D721Med (cell line): ENCODE measurements at places on chromosomes 11 and 22.
A peak's percentile ranks its signal among the peaks of the same experiment; 100 is the strongest.

DNA sequence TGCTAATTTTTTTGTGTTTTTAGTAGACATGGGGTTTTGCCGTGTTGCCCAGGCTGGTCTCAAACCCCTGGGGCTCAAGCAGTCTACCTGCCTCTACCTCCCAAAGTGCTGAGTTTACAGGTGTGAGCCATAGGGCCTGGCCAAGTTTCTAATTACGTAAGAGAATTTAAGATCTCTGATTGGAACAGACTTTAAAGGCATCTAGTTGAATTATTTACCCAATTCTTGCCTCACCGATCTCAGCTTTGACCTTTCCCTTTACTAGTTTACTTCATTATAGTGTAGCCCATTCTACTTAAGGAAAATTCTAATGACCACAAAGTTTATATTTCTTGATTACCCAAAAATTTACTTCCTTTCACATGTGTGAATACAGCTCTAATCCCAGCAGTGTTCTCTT, 81.6 kb downstream of the YAP1 start:
- no peak for DNase-seq

- no peak for DNase-seq
These were observed 22.4 kb downstream of the RPL3 start for GRCh38 chr22:39296981-39297489.

DNA sequence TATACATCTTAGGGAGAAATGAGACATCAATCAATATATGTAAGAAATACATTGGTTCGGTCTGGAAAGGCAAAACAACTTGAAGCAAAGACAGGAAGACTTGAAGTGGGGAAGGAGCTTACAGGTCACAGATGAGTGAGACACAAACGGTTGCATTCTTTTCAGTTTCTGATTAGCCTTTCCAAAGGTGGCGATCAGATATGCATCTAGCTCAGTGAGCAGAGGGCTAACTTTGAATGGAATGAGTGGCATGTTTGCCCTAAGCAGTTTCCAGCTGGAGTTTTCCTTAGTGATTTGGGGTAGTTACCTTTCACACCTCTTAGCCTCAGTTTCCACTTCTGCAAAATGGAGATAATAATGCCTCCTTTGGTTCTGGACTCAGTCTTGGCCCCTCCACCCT, 15.8 kb downstream of the LHFPL7 start:
- no peak for DNase-seq

- DNase-seq, result no peak
These were observed 101.2 kb downstream of the TRPC6 start for GRCh38 chr11:101482556-101483124.

- DNase-seq, result no peak
These were observed 1403.4 kb upstream of the TENM4 start for GRCh38 chr11:80844110-80844819.

- DNase-seq, result no peak
These were observed 114.7 kb downstream of the RBFOX2 start for GRCh38 chr22:35913925-35914324.

DNA sequence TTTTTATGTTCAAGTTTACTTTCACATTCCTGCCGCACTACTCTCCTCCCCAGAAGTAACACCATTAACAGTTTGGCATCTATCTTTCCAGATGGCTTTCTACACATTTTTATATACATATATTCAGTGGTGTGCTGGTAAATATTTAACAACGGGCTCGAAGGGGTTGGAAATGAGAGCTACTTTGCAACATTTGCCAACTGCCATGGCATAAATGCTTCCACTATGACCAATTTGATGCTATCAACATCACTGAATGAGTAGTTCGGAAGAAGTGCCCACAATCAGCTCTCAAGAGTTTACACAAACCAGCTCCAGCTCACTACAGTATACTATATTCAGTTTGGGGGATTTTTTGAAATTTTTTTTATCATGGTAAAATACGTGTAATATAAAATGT, 55.2 kb downstream of the RELT start:
- no peak for DNase-seq

DNA sequence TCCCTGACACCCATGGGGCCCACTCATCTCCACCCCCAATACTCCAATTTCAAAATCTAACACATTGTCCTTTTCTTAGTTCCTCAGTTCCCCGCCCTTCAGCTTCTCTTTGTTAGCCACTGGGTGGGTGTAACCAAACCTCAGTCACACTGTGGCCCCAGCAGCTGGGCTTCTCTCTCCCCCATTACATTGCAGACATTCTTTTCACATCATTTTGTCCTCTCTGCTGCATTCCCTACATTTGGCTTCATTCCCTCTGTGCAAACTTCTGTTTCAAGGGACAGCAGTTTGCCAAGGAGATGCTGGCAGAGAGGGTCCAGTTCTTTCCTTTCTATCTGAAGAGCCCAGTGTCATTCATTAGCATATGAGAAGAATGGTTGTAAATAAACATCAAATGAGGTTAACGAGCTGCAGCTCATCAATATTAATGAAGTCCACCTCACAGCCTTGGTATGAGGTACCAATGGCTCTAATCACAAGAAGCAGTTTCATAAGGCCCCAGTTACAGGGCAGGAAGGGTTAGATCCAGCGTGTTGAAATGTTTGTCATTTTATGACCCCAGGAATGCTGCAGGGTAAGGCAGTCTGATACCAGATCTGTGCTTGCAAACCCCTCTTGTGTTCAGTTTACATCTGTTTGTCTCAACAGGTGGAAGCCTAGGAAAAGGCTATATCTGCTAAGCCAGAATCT, 72.3 kb downstream of the ARFGAP2 start:
- no peak for DNase-seq

DNA sequence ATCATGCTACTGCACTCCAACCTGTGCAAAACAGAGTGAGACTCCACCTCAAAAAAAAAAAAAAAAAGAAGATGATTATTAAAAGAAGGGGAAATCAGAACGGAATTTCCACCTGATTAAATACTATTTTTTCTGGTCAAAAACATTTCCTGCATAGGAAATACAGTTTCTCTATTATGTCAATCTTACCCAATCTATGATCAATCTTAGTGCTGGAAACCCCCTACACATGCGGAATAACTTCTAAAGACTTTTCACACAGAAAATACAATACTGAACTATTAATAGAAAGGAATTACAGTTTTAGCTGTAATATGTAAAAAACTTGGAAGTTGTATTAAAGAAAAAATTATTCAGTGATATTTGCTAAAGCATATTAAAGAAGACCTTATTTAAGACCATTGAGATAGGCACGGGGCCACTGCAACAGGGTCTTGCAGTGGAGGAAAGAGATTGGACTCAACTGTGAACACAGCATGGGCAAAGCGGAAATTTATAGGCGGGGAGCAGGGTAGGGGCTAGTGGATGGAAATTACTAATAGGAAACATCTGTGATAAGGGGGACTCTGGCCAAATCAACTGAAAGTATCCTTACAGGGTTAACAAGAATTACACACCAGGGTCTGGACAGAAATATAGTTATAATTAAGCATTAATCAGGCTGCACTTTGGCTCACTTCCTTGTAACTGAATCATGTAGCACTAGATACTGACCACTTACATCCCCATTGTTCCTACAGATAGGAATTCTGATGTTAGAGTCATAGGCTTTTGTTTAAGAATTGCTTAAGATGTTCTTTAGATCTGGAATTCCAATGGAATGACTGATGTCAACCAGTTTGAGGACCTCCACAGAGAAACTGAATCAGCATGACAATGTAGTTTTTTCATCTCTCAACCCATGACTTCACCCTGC, 411.5 kb upstream of the DDI1 start:
- DNase-seq, result no peak

GRCh38 chr11:75667831-75668450, 897 bp downstream of the MAP6 start:
- peak; percentile 78 for DNase-seq

DNA sequence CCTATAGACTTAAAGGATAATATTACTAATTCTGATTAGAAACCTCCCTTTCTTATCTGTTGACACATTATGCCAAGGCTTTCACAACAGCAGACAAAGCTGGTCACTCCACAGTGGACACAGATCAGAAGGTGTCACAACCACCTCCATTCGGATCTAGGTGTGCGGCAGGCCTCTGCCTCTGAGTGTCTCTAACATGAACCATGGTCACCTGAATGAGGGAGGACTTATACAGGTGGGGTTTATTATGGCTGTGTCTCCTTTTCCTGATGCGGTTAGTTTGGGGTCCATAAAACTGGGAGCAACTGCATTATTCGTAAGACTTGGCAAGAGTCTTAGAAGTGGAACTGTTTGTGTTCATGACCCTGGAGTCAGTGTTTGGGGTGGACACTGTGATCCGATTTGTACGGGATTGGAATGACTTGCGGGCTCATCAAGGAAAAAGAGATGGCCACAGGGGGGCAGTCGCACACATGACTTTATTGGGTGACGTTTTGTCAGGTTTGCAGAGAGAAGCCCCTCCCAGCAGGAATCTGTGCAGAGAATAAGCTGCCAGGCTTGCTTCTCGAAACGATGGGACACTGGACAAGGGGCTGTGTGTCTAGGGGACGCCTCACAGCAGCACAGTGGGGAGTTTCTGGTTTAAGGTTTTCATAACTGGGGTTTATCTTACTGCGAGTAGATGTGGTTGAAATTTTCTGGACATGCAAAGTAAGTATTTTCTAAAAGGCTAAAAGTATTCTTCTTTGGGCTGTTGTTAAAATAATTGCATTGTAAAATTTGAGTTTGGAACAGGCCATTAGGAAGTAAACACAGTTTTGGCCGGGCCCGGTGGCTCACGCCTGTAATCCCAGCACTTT, 90.6 kb downstream of the GAB4 start:
- peak; percentile 32 for DNase-seq

- DNase-seq, result no peak
These were observed 19.6 kb downstream of the MYRF start for GRCh38 chr11:61771985-61772455.

DNA sequence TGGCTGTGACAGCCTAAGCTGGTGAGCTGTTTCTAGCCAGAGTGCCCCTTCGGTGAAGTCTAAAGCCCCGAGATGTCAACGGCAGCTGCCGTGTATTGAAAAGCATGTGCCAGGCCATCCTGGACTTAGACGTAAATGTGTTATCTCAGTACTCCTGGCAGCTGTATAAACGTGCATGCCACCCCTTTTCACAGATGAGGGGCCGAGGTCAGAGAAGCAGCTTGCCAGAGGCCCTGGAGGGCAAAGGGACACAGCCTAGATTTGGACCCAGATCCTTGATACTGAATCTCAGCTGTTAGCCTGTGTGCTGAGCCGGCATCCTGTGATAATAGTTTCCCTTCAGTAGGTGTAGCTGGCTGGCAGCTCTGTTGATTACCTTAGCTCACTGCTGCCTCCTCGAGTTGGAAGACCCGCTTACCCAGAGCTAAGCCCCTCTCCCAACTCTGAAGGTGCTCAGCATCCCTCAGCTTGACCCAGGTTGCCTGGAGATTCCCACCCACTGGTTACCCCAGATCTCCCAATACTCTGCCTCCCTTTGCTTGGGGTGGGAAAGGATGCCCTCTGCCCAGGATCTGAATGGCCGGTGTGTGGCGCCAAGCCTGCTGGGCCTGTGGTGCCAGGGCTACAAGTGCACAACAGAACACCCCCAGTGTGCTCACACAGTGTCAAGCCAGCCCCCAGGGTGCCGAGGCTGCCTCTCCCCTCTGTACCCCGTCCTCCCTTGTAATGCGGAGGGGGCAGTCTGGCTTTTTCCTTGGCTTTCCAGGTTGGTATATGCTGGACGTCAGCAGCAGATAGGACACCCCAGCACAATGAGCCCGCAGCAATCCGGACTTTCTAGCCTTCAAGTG, 59.8 kb upstream of the WNT7B start:
- no peak for DNase-seq

- DNase-seq, result no peak
These were observed 33.1 kb downstream of the KCNQ1 start for GRCh38 chr11:2477936-2478335.

DNA sequence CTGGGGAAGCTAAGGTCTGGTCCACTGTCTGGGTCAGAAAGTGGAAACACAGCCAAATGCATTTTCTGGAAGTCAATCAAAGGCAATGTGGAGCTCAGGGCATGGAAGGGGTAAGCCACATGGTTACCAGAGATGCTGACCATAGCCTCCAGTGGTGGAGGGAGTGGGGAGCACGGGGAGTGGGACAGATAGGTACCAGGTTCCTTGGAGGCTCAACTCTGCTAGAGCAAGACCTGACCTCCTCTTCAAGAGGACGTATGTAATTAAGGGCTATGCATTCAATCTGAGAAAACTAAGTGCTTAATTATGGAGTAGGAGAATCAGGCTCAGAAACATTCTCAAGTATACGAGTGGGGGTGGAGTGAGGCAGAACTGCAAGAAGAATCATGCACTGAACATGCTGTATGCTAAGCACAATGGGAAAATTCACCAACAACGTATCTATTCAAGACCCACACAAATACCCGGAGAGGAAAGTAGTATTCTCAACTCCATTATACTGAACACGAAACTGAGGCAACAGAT, 65.2 kb upstream of the PHOX2A start:
- DNase-seq, result no peak

DNA sequence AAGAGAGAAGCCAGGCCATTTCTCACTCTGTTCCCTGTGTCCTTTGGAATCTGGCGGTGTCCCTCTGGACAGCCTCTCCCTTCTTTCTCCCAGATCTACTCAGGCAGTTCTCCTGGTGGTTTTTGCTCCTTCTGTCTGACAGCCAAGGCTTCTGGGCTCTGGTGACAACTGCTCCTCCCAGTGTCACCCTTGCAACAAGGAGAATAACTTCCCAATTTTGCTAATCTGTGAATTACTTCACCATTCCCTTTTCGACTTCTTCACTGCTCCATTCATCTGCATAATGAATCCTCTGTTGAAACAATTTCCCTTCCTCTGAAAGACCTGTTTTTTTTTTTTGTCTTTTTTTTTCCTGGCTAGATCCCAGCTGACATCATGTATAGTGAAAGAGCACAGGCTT, 56.3 kb upstream of the PDE3B start:
- no peak for DNase-seq

- no peak for DNase-seq
These were observed 14.9 kb downstream of the EIF4ENIF1 start for GRCh38 chr22:31474743-31475142.

DNA sequence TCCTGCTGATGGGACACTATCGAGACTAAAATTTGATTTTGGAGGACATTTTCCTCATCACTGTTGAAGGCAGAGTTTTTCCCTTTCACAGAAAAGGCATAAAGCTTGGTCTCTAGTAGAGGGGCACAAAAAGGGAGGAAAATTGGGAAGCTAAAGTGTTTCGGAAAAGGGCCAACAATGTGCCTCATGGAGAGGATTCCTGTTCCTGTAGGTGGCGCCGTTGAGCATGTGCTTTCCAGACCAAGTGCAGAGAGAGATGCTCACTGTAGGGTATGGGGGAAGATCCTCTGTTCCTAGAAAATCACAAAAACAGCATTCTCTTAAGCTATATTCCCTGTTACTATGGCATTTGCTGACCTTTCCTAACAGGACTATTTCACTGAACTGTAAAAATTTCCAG, 18.4 kb upstream of the OR4C5 start:
- DNase-seq, result no peak
